ENCODE measurements at places on chromosomes 1 and 21. TPM values are rescaled to one million over a fixed set of nuclear protein-coding genes. Genes with fewer than 3 reads are reported as not detected.

DNA sequence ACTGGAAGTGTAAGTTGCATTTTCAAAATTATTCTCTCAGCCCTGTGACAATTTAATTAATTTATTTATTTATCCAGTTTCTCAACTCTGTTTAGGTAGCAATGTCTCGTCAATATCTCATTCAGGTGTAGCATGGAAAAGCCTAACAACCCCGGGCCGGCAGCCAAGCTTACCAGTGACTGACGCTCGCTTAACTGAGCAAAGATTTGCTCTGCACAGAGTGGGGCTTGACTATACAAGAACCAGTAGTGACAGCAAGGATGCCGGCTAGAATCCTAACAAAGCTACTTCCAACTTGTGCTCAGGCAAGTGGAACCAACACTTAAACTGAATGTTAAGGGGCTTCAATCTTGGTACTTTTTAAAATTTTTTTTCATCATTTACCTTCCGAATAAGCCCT, 80.9 kb upstream of the ESRRG start:
- H3K27ac ChIP-seq, result no peak overlapping the region
- no peaks in the 10 kb centered on the region for H3K36me3 ChIP-seq
- no peak overlapping the region for H3K4me3 ChIP-seq

GRCh38 chr21:36846631-36847030, 119.8 kb downstream of the HLCS start:
- H3K4me1 ChIP-seq, result peaks cover 13% of the 10 kb centered on the region
- no peaks in the 10 kb centered on the region for H3K27me3 ChIP-seq
- no peaks in the 10 kb centered on the region for H3K36me3 ChIP-seq
- peak overlapping the region; percentile 65 for H3K27ac ChIP-seq

- no peak overlapping the region for H3K4me3 ChIP-seq
- no peak overlapping the region for H3K27ac ChIP-seq
- peaks cover 36% of the 10 kb centered on the region for H3K36me3 ChIP-seq
- no peaks in the 10 kb centered on the region for H3K27me3 ChIP-seq
- DNase-seq, result no peak
These were observed 80.3 kb downstream of the SDCCAG8 start for GRCh38 chr1:243336163-243336562.

- H3K27me3 ChIP-seq, result peaks cover 17% of the 10 kb centered on the region
- no peaks in the 10 kb centered on the region for H3K36me3 ChIP-seq
- no peak for DNase-seq
- no peak overlapping the region for H3K27ac ChIP-seq
- H3K4me3 ChIP-seq, result no peak overlapping the region
These were observed 10.7 kb downstream of the RNF223 start for GRCh38 chr1:1063261-1063944.

DNA sequence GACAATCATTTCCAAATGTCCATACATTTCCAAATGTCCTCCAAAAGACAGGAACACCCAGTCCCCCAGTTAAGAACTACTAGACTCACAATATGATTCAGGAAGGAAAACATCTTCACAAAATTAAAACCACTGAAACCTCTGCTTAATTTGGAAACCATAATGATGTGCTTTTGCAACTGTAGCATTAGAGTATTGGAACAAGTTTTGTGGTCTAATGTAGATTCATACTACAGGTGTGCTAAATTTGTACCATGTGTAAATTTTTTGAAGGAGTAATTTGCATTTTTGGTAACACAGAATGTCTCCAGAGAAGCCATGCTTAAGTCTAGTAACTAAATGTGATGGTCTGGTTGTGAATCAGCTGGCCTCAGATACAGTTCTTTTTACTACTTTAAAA, 129.6 kb downstream of the DPYD start:
- no peak overlapping the region for H3K27ac ChIP-seq
- H3K4me1 ChIP-seq, result no peaks in the 10 kb centered on the region
- no peaks in the 10 kb centered on the region for H3K36me3 ChIP-seq
- H3K4me3 ChIP-seq, result no peak overlapping the region
- no peak for DNase-seq

DNA sequence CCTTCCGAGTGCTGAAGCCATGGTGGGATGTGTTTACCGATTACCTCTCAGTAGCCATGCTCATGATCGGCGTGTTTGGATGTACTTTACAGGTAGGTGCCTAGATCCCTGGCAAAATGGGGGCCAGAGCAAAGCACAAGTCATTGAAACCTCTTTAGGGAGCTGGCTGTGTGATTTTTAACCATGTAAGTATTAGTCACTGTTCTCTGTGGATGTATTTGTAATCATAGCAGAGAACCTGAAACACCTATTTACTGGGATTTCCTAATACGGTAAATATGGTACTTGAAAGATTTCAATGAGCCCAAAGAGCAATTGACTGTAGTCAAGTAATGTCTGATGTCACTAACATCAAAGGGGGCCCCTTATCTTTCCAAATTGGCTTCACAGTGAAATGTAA, 53.6 kb downstream of the LRRC8C start:
- peaks cover 22% of the 10 kb centered on the region for H3K36me3 ChIP-seq
- H3K4me1 ChIP-seq, result no peaks in the 10 kb centered on the region
- no peak for DNase-seq
- no peak overlapping the region for H3K27ac ChIP-seq

GRCh38 chr1:23931491-23931880, 18.3 kb upstream of the CNR2 start:
- no peak overlapping the region for H3K4me3 ChIP-seq
- no peak for DNase-seq
- H3K4me1 ChIP-seq, result no peaks in the 10 kb centered on the region
- H3K27me3 ChIP-seq, result no peaks in the 10 kb centered on the region

GRCh38 chr1:167059045-167059808, 30.9 kb downstream of the GPA33 start:
- DNase-seq, result peak; percentile 69
- H3K4me3 ChIP-seq, result peak overlapping the region; percentile 29
- no peak overlapping the region for H3K27ac ChIP-seq
- H3K36me3 ChIP-seq, result no peaks in the 10 kb centered on the region

DNA sequence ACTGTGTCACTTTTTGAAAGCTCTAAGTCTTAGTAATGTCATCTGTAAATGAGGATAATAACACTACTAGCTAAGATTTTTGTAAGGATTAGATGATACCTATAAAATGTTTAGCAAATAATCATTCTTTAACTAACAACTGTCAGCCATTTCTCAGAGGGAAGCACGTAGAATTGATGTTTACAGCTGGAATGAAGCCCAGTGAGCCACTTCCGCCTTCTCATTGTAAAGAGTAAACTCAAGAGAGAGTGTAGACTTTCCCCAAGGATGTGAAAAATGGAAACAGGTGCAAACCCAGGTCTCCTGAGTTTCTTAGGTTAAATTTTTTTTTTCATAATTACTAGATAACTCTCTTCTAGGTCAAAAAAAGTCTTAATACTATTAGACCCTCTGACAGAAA, 4.9 kb downstream of the GREM2 start:
- H3K4me3 ChIP-seq, result no peak overlapping the region
- H3K4me1 ChIP-seq, result no peaks in the 10 kb centered on the region
- H3K27me3 ChIP-seq, result no peaks in the 10 kb centered on the region
- H3K36me3 ChIP-seq, result no peaks in the 10 kb centered on the region
- no peak for DNase-seq
- no peak overlapping the region for H3K27ac ChIP-seq

- no peaks in the 10 kb centered on the region for H3K4me1 ChIP-seq
- H3K36me3 ChIP-seq, result no peaks in the 10 kb centered on the region
- no peak overlapping the region for H3K27ac ChIP-seq
- DNase-seq, result no peak
- H3K4me3 ChIP-seq, result no peak overlapping the region
These were observed 586.5 kb downstream of the NEGR1 start for GRCh38 chr1:71695821-71696220.

DNA sequence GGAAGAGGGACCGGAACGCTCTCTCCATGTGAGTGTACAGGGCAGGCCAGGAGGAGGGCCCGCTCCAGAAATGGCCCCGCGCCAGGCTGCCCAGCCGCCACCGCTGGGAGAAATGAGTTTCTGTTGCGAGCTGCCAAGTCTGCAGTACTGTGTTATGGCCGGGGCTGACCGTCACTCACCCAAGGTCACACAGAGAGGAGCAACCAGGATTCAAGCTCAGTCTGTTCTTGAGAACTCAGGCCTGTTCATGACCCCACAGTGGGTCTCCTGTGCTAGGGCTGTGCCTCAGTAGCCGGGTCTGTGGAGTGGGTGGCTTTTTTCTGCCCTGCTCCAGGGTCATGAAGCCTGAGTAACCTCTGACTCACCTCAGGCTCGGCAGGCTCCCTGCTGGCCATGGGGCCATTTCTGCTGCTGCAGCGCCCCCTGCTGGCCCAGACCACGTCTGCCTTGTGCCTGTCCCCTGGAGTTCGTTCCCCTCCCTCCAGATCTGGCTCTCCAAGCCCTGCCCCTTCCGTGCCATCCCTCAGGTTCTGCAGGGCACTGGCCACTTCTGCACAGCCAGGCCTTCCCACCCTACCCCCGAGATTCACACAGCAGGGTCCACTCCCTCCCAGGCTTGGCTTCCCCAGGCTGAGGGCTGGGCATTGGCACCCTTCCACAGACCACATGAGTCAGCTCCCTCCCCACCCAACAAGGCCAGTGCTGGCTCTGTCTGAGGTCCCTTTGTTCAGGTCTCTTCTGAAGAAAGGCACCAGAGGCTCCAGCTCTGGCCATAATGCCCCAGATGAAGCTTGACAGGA, 51.8 kb downstream of the EDN2 start:
- peak; percentile 90 for DNase-seq
- peaks cover 65% of the 10 kb centered on the region for H3K4me1 ChIP-seq
- H3K4me3 ChIP-seq, result peak overlapping the region; percentile 58
- no peaks in the 10 kb centered on the region for H3K36me3 ChIP-seq
- H3K27me3 ChIP-seq, result no peaks in the 10 kb centered on the region

DNA sequence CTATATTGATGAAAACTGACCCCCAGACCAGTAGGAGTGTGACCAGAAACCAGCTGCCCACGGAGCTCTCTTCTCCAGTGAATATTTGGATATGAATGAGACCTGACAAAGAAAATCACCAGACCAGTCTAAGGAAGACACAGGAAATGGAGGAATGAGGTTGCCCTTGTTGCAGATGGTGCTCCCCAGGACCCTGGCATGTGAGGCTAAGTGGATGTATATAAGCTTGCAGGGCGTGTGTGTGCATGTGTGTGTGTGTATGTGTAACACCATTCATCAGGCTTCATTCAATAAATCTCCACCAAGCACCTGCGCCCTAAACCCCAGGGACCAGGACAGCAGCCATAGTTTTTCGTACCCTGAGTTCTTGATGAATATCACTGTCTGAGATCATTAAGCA, 14.4 kb downstream of the PHLDA3 start:
- no peaks in the 10 kb centered on the region for H3K27me3 ChIP-seq
- H3K4me3 ChIP-seq, result no peak overlapping the region
- DNase-seq, result no peak
- H3K27ac ChIP-seq, result peak overlapping the region; percentile 53
- H3K4me1 ChIP-seq, result peaks cover 36% of the 10 kb centered on the region

The CDK11B gene
- polyA plus RNA-seq, result 15.0 TPM

The RNF186 gene
- polyA plus RNA-seq, result not detected

The AMIGO1 gene
- 0.93 TPM for polyA plus RNA-seq

The MYOG gene
- not detected for polyA plus RNA-seq

The PLEKHA6 gene
- 3.1 TPM for polyA plus RNA-seq

The LCE3E gene
- polyA plus RNA-seq, result not detected

The FCRL5 gene
- polyA plus RNA-seq, result not detected

The GOLT1A gene
- not detected for polyA plus RNA-seq

The CDA gene
- polyA plus RNA-seq, result 0.11 TPM

The TCHH gene
- not detected for polyA plus RNA-seq

All from SK-N-SH (cell line).